Suppressor macrophage treated with lipopolysaccharide for 1 hour (primary cell): ENCODE measurements at places on chromosomes 5 and 9.

GRCh38 chr9:83956436-83957247, 23.4 kb downstream of the HNRNPK start:
- DNase-seq, result peak; percentile 78

GRCh38 chr5:179974946-179975712, 67.4 kb upstream of the TBC1D9B start:
- DNase-seq, result peak; percentile 52

GRCh38 chr9:110520120-110520701, 59.3 kb downstream of the SVEP1 start:
- no peak for DNase-seq

DNA sequence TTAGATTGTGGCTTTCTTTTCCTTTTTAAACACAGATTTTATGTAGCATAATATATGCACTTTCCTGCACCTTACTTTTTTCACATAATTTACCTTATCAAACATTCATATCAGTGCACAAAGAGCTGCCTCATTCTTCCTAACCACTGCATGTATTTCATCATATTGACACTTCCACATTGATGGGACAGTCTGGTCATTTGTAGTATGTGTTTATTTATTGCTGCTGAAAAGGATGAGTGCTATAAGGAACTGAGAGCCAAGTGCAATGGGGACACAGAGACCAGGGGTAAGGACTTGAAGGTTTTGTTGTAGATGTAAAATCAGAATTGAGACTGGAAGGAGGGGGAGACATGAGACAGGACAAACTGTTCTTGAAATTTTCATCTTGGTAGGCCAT, 193.8 kb downstream of the SMARCA2 start:
- DNase-seq, result peak; percentile 45

DNA sequence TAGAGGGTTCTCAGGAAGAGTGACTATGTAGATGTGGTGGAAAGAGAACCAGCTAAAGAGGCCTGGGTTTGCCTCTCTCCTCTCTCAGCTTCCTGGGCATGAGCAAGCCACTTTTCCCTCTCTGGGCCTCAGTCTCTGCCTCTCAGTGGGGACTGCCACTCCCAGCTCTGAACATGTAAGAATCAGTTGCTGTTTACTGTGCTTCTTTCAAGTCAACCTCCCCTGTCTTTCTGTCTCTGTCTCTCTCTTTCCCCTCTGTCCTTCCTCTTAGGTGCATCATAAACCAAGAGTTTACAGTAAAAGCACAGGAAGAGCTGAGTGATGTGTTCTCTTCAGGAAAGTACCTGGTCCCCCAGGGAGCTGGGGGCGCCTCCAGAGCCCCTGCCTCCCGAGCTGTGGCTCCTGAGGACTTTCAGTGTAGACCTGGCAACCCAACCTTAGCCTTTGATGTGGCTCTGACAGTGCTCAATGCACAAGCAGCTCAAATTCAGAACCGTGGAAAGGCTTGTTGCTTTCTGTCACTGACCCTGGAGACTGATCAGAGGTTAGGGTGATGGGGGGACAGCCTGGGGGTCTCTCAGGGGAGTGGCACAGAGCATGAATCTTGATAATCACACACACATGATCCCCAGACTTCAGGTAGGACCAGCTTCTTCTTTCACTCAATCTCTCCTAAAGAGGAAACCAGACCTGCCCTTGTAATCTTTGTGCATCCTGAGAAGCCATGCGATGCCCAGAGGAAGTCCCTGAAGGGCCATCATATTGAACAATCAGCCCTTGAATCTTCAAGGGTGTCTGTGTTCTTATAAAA, 59.4 kb upstream of the TNFSF8 start:
- DNase-seq, result no peak

GRCh38 chr9:115495052-115495635, 377.2 kb upstream of the TNC start:
- DNase-seq, result no peak
